ENCODE measurements at places on chromosomes 1 and 21.

DNA sequence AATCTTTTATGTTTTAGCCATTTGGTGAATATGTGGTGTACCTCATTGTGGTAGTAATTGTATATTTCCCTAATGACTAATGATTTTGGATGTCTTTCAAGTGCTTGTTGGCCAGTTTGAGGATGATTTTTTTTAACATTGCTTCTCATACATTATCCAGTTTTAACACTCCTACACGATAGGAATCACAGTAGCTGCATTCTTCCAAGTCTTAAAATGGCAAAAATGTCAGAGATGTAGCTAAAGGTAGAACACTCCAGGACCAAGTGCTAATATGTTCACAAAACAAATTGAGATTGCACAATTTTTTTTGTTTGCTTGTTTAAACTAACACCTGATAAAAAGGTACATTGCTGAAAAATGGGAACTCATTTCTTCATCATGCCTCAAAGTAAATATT lies 11.7 kb downstream of the USP25 start:
- no peak for DNase-seq

DNA sequence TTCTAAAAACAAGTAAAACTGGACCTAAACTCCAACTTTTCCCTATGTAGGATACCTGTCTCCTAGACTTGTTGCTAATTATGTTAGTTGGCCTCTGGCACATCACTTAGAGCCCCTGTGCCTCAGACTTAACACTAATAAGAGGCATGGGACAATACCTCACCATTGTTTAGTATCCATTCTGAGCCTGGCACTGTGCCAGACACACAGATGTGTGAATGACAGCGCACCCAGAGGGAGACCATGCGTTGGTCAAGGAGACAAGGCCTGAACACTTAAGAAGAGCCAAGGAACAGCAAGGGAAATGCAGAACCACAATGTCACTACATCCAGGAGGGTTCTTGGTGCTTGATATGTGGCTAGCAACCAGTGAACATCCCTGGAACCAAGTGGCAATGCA lies 189.1 kb downstream of the FGGY start:
- DNase-seq: no peak

DNA sequence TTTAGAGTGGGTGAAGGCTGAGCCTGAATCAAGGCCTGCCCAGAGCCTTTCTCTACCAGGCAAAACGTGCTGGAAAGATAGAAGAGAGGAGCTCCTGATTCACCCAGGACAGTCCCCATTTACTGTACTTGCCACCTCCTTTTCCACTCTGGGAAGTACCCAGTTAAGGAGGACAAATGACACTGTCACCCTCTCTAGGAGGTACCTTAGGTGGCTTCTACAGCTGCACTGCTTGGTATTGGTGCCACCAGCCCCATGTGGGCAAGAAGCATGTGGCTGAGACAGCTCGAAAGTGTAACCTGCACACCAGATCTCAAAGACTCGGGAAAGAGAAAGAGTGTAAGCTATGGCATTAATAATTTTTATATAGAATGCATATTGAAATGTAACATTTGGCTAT lies 42.3 kb downstream of the RUNX1 start:
- DNase-seq: no peak

- DNase-seq: no peak
These were observed 118.7 kb downstream of the SIK1 start for GRCh38 chr21:43308101-43308814.

GRCh38 chr1:30908696-30909364 lies at the start of gene SDC3:
Gene SDC3, minus strand, starts transcription at chr1:30908758. Its CDS starts 172 bp downstream, at chr1:30908586.
- peak; percentile 81 for DNase-seq

DNA sequence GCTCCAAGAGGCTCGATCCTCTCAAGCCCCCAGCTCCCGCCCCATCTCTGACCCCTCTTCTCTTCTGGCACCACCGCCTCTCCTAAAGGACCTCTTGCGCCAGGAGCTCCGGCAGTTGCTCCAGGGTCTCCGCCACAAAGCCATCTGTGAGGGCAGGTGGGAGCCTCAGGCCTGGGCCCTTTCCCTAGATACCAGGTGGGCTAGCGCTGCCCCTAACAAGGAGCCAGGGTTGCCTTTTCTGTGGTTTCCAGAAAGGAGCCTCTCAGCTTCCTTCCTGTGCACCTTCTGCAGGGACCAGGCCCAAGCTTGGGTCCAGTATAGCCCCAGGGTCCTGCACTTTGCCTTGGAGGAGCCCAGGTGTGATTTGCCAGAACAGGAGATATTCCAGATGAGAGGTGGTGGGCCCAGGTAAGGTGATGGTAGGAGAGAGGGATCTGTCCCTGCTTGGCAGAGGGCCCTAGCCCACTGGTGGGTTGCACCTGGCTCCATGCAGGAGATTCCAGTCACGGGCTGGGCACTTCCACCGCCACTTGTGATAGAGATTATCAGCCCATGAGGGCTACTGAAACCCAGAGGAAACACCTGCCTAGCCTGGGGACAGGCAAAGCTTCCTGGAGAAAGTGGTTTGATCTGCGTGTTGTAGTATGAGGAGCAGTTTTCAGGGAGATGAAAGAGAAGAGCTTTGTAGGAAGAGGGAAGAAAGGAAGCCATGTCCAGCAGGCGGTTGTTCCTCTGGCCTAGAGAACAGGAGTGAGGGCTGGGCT lies 1.0 kb downstream of the CCDC24 start:
- DNase-seq: no peak

DNA sequence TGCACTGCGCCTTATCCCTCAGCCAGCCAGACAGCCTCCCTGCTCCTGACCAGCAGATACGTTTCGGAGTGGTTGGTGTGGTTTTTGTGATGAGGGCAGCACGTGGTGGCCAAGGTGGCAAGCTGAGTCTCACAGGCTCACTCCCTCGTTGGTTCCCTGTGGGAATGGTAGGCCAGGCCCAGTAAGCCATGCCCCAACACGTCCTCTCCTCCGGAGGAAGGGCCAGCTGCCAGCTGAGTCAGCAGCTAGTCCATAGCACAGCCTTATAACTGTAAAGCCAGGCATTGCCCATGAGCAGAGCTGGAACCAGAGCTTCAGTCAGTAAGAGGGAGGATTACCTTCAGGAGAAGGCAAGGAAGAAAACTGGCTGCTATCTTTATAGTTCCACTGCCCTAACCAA lies 29.5 kb downstream of the SZRD1 start:
- no peak for DNase-seq

DNA sequence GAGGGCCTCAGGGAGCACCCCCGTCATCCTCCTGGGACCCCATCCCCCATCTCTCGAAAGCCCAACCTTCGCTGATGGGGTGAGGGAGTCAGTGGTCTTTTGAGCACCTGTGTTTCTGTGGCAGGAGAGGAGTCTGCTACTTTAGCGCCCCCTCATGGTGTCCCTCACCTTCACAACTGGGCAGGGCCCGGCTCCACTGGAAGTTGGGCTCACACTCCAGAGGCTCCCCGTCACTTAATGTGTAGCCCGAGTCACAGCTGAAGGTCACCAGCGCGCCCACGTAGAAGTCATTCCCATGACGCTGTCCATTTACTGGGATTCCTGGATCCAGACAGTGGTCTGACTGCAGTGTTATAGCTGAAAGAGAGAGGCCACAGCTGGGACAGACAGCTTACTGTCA lies 139.5 kb upstream of the HMGB4 start:
- no peak for DNase-seq

GRCh38 chr1:40564506-40564905 lies 33.1 kb downstream of the ZNF684 start:
- DNase-seq: no peak

DNA sequence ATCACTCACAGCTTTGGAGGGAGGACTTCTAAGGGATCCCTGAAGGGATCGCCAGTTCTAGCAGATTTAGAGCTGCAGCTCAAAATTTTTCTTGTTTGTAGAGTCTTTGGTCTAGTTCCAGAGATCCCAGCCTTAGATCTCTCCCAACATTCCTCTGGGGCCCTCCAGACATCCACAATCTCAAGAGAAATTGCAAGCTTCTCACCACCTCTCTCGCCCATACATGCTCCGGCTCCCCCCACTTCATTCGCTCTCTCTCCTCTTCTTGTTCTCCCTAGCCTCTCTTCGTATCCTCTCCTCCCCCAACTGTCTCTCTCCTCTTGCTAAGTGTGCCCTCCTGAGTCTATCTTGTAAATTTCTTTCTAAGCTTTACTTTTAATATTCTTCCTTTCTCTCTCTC lies 15.1 kb upstream of the TUT4 start:
- no peak for DNase-seq

DNA sequence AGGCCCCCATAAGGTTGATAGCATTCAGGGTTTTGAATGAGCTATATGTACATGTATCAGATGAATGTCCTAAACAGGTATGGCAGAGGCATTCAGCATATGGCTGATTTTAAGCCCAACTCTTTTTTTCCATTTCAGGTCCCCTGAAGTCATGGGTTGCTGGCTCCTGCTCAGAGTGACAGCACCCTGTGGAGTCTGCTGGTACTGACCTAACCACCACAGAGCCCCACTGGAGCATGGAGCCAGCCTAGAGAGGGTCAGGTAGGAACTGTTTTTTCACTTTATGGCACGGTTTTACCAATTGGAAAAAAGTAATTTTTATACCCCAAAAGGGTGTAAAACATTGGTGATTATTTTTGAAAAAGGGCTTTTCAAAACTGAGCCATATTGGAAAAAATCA lies 82.5 kb upstream of the MPC2 start:
- no peak for DNase-seq

DNA sequence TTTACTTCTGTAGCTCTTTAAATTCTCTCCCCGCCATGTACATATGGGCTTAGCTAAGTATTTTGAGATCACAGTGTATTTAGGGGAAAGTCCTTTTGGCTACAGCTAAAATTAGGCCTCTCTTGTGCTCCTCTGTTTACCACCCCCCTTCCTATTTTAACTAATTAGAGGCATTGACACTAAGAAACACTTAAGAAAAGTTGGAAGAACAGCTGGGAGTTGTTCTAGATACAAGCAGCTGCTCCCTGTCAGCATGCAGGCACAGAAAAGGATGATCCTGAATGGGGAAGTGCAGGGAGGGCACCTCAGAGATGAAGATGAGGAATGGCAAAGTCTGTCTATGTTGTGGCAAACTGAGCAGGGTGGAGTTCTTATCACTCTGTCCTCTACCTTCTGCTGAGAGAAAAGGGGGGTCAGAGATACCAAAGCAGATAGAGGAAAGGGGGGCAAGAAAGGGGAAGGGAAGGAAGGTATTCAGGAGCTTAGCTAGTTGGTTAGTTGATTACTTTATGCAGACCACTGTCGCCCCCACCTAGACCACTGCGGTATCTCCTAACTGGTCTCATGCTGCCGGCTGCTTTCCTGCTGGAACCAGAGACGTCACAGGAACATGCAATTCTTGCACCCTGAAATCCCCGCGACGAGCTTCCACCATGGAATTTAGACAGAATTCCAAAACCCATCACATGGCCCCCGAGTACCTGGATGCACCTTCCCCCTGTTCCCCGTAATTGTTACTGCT lies 82.4 kb upstream of the HOOK1 start:
- no peak for DNase-seq

DNA sequence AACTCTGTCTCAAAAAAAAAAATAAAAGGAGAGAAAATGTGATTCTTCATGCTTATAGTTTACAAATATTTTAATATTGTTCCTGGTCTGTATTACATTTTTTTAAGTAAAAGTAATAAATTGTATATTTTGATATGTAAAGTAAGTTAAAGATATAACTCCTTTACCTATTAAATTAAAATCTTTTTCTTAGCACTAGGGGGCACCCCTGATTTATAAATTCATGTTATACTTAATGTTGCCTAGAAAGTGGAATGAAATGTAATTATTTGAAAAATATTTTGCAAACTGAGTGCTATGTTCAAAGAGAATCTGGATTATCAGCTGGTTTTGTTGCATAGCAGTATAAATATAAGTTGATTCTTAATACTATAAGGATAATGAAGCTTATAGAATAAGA lies 49.2 kb downstream of the RALGPS2 start:
- DNase-seq: no peak

DNA sequence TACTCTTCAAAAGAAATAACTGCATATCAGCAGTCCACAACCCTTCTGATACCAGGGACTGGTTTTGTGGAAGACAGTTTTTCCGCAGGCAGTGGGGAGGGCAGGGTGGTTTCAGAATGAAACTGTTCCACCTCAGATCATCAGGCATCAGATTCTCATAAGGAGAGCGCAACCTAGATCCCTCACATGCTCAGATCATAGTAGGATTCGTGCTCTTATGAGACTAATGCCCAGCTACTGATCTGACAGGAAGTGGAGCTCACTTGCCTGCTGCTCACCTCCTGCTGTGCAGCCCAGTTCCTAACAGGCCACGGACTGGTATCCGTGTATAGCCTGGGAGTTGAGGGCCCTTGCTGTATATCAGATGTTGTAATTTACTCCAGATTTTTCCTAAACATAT lies 11.5 kb downstream of the RO60 start:
- DNase-seq: no peak

- no peak for DNase-seq
These were observed 17.7 kb downstream of the TBX15 start for GRCh38 chr1:118970451-118970850.

DNA sequence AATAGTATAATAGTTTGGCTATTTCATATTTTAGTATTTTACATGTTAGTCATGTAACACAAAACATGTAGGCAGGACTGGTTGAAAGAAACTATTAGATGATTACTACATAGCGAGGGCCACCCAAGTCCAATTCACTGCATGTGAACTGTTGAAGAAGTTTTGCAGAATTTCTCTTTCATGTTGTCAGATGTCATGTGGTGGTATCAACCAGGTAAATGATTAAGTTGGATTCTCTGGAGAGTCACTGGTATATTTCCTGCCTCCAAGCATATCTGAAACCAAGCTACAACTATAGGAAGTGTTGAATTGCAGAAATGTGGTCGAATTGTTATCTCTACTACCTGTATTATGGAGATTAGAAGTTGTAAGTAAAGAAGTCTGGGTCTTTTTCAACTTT lies 137.8 kb upstream of the DPYD start:
- DNase-seq: no peak

GRCh38 chr1:116076831-116077230 lies 34.4 kb upstream of the MAB21L3 start:
- DNase-seq: no peak

GRCh38 chr1:108815566-108815965 lies 41.3 kb downstream of the AKNAD1 start:
- no peak for DNase-seq

Data from GM20000 (cell line).